ENCODE measurements at places on chromosomes 5 and 9. TPM values are rescaled to one million over a fixed set of nuclear protein-coding genes. Genes with fewer than 3 reads are reported as not detected.

- peak; percentile 70 for DNase-seq
Measured at GRCh38 chr9:128203024-128203706, at the start of gene DNM1. TSS of gene DNM1 (plus strand) at chr9:128203379. CDS start at chr9:128203471, 92 bp downstream.

DNA sequence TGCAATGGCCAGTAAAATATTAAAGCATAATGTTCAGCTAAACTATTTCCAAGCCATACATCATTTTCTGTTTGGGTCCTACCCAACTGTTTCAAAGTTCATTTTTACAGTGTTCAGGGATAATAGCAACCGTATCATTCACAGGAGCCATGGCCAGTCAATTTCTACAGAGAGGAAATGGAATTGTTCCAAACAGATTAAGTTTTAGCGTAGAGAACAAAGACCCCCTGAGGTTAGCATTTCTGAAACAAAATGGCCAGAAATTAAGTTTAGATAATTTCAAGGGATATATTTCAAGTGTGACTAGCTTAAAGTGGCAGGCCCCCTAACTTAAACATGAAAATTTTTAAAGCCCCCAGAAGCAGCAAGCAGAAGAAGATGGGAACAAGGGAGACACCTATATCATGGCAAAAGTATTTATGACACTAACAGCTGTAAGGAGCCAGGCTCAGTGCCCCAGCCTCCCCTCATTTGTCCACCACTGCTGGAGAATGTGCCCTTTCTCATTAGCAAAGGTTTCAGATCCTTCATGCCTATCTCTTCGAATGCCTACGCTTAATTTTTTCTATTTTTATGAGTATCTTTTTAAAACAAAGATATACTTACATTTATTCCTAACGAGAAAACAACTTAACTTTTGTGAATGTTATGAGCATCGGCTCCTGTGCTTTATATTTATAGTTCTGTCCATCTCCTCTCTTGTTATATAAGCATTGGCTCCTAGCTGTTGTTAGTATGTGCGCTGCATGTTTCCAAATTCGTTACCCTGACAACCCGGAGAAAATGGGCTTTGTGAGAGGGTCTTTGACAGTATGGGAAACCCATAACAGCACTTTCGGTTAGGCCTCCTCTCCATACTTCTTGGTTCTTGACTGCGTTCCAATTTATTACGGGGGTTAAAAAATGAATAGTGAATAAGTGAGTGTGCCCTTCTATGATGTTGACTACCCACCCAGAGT is 116.3 kb downstream of the MED27 start:
- no peak for DNase-seq

- no peak for DNase-seq
Measured at GRCh38 chr5:72042097-72042496, 65.2 kb upstream of the MAP1B start.

DNA sequence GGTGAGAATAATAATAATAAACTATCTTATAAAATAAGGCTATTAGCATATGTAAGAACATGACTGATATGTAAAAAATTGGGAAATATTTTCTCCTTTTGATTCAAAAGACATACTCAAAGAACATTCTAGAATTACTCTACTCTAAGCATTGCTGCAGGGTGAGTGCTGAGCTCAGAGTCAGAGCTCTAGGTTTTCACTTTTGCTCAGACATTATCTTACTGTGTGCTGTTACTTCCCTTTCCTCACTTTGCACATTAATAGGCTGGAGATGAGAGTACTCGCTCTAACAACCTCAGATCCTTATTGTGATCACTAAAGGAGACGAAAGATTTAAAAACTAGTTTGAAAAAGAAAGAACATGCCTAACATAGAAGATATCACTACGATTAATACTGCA is 99.4 kb upstream of the C9orf72 start:
- DNase-seq = no peak

GRCh38 chr5:10885026-10885425 is 124.0 kb upstream of the DAP start:
- DNase-seq = no peak

IL13 gene
- total RNA-seq = not detected

GRCh38 chr5:86838083-86838482 is 220.3 kb downstream of the COX7C start:
- no peak for DNase-seq

GLRX gene
- total RNA-seq = 210 TPM

GRCh38 chr9:26053954-26054353 is 375.7 kb upstream of the TUSC1 start:
- no peak for DNase-seq

GRCh38 chr5:99929067-99929805 is 605.9 kb upstream of the FAM174A start:
- DNase-seq = no peak

RNF208 gene
- total RNA-seq = 4.5 TPM

- DNase-seq = no peak
Measured at GRCh38 chr5:159965031-159965837, 43.7 kb upstream of the TTC1 start.

FOXD4 gene
- not detected for total RNA-seq

SLC46A2 gene
- 0.18 TPM for total RNA-seq

TMEM171 gene
- 0.57 TPM for total RNA-seq

GRCh38 chr5:69404659-69405330 is 10.1 kb upstream of the MARVELD2 start:
- no peak for DNase-seq

FGF1 gene
- 0.56 TPM for total RNA-seq

DNA sequence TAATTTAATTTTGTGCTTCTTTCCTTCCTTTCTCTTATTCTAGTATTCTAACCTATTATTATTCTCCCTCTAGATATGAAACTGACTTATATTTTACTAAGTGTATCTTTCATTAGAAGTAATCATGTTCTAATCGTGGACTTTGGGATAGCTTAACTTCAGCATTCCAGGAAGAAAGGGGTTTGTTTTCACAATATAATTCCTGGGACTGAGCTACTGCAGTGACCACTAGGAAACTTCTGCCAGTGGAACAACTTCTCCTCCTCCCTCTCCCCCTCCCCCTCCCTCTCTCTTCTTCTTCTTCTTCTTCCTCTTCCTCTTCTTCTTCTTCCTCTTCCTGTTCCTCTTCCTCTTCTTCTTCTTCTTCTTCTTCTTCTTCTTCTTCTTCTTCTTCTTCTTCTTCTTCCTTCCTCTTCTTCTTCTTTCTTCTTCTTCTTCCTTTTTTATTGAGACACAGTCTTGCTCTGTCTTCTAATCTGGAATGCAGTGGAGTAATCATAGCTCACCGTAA is 127.9 kb downstream of the NNT start:
- DNase-seq = no peak

UBAC1 gene
- total RNA-seq = 16.3 TPM

THBS4 gene
- total RNA-seq = not detected

DNA sequence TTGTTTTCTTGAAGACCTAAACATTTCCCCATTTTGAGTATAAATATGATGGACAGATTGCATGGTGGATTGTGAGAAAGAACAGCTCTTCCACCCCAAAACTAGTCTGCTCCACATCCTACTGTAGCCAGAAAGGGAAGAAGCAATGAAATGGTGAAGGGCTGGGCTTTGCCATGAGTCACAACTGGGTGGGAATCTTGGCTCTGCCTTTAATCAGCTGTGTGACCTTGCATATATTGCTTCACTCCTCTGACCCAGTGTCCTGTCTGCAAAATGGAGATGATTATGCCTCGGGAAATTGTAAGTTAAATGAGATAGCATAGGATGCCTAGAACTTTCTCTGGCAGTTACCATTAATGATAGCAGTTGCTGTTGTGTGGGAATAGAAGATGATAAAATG is 101.9 kb downstream of the PDE8B start:
- DNase-seq = no peak

DNA sequence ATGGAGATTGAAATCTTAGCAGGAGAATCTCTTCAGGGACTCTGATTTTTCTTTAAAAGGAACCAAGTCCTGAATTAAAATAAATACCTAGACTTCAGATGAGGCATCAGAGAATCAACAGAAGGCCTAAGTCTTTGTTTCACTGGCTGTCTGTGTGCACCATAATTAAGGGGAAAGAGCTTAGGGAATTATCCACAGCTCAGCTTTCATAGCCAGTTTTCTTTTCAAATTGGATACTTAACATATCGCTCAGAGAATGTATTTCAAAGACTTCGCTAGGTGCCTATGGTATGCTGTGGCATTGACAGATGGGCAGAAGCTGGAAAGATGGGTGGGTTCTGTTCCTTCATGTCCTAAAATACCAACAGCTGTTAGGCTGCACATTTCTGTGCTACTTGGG is 325.8 kb downstream of the TMEM38B start:
- no peak for DNase-seq

DNA sequence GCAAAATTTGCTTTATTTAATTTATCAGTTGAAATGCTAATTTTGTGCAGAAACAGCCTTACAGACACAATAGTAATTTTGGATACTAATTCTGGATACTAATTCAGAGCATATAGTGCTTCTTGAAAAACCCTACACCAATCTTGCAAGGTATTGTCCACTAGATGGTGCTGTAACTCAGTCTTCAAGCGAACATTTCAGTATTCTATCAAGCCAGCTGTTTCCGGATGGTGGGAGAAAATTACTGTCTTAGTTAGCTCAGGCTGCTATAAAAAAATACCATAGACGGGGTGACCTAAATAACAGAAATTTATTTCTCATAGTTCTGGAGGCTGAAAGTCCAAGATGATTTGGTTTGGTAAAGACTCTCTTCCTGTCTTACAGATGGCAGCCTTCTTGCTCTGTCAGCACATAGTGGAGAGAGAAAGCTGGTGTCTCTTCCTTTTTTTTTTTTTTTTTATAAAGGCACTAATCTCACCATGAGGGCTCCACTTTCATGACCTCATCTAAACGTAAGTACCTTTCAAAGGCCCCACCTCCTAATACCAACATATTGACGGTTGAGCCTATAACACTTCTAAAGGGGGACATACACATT is 1306.5 kb upstream of the CDH9 start:
- no peak for DNase-seq

HRH2 gene
- total RNA-seq = 2.5 TPM

RGS14 gene
- 29.2 TPM for total RNA-seq

- no peak for DNase-seq
Measured at GRCh38 chr5:179304466-179304865, 40.8 kb downstream of the ADAMTS2 start.

PDE8B gene
- total RNA-seq = 2.2 TPM

GRCh38 chr5:100777680-100778300 is 125.3 kb downstream of the ST8SIA4 start:
- DNase-seq = no peak

FASTKD3 gene
- 3.8 TPM for total RNA-seq

DNA sequence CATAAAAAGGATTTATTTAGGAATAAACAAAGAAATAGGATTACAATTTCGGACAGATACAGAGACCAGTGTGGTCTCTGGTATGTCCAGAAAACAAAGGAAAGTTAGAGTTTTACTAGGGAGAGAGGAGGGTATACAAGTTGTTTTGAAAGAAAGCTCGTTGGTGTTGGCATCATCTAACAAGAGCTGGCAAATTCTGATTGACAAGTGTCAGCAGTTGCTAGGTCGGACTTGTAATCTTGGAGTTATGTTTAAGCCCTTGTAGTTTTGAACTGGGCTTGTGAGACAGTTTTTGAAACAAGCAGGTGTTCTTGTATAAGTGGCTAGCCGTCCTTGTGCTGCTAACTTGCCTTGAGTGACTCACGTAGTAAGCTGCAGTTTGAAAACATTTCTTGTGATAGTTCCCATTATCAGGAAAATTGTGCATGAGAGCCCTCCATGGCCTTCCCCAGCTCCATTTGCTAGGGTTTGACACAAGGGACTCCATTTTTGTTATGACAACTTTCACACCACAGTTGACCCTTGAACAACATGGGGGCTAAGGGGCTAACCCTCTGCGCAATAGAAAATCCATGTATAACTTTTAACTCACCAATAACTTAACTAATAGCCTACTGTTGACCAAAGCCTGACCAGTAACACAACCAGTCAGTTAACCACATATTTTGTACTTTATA is 48.1 kb downstream of the ZNF622 start:
- no peak for DNase-seq

GADD45G gene
- 13.5 TPM for total RNA-seq

- DNase-seq = no peak
Measured at GRCh38 chr5:123786411-123786810, 274.4 kb downstream of the CSNK1G3 start.

FOXD4L4 gene
- total RNA-seq = not detected

DNA sequence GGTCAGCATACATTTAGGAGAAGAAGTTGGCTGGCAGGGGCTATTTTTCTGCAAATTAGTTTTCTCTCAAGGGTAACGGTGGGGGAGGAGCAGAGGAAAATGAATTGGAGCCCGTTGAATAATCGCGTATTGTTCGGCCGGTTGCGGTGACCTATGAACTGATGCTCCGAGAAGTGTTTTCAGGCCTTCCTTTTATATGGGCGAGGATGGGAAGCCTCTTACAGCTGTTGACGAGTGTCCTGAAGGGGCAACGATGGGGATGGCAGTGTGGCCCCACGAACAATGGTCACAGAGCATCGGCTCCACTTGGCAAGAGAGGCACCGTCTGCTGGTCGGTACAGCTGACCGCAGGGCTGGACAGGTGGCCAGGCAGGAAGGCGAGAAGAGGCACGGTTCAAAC is 400.7 kb downstream of the ZSWIM6 start:
- DNase-seq = no peak

GFPT2 gene
- total RNA-seq = 0.93 TPM

FGF10 gene
- total RNA-seq = not detected

- no peak for DNase-seq
Measured at GRCh38 chr9:98445576-98445975, 190.1 kb upstream of the TBC1D2 start.

DNA sequence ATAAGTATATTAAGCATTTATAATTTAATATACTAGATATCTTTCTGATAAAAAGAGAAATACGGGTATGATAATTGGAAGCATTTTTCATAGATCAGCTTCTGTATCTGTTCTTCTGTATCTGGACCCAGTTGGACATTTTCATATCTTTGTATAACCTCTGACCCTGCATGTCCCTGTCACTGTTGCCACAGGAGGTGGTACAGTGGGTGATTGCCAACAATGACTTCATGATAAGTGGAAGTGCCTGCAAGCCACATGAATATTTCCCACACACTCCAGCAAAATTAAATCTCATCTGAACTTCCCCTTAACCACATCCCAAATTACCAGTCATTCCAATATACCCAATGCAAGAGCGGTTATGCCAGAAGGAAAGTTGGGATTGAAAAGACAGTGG is 376.4 kb downstream of the ARRDC3 start:
- no peak for DNase-seq

DNA sequence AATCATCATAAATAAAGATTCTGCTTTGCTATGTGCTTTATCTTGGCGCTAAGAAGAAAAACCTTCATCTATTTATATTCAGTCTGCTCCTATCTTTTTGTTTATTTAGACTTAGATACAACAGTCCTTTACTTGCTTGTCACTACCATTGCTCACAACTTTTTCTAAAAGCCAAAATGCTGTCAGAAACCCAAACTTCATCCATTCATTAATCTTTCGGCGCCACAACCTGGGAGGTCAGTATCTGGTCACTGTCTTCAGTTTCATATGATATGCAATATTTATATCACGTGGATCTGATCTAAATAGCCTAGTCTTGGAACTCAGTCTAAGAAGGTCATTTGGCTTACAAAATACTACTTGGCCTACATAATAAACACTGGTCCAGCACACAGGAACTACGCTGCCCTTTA is 159.3 kb upstream of the TARS1 start:
- no peak for DNase-seq

ORM1 gene
- 20,822 TPM for total RNA-seq

APBA1 gene
- 13.7 TPM for total RNA-seq

GRCh38 chr5:74289691-74290090 is 350.8 kb downstream of the ENC1 start:
- DNase-seq = no peak

GRCh38 chr9:133169102-133169501 is 5.4 kb upstream of the GBGT1 start:
- DNase-seq = no peak

- no peak for DNase-seq
Measured at GRCh38 chr5:127441799-127442484, 75.5 kb upstream of the PRRC1 start.

DDX4 gene
- not detected for total RNA-seq

Data from right lobe of liver (tissue), 6 donors.